Right lung (tissue), 10 donors: ENCODE measurements at places on chromosomes 5 and 9. TPM values are rescaled to one million over a fixed set of nuclear protein-coding genes. Genes with fewer than 3 reads are reported as not detected.

DNA sequence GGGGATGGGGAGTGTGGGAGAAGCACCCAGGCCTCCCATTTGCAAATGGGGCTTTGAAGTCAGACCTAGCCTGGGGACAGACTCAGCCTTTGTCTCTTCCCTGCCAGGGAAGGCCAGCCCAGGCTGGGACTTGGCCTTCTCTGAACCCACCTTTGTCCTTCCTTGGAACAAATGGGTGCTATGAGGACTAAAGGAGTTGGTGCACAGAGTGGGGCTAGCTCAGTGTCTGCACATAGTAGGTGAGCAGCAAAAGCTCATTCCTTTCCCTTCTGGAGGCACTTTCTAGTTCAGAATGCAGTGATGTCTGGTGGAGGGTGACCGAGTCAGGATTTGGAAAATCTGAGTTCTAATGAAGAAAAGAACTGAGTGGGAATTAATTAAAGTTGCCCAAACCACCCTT lies 37.2 kb downstream of the COL27A1 start:
- DNase-seq: no peak

DNA sequence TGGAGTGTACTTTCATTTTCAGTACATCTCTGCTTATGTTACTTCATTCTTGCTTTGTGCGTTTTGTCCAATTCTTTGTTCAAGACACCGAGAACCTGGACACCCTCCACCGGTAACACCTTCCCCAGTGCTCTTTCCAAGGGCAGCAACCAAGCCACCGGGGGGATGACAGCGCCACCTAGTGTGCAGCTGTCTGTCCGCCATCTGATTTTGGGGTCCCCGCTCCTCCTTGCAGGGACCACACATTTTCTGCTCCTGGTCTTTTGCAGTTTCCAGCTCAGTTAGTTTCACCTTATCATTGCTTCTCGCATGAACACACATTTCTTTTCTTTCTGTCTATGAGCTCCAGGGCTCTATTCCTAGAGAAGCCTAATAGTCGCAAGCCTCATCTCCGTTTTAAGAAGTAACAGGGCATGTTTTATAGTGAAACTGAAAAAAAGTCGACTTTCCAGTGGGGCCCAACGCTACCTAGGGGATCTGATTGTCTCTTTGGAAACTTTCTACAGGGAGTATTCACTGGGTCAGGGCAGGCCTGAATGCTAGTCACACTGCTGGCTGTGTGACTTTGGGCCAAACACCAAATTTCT lies 152.1 kb downstream of the FSTL4 start:
- DNase-seq: no peak

DNA sequence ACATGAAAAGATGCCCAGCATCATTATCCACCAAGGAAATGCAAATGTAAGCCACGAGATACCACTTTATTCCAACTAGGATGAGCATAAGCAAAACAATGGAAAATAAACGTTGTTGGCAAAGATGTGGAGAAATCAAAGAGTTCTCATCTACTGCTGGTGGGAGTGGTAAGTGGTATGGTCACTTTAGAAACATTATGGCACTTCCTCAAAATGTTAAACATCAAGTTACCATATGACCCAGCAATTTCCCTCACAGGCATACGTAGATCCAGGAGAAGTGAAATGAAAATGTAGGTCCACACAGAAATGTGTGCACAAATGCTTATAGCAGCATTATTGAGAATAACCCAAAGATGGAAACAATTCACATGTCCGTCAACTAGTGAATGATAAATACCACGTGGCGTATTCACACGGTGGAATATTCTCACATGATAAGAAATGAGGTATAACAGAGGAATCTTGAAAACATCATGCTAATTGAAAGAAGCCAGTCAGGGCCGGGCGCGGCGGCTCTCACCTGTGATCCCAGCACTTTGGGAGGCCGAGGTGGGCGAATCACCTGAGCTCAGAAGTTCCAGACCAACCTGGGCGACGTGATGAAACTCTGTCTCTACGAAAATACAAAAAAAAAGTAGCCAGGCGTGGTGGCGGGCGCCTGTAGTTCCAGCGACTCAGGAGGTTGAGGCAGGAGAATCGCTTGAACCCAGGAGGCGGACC lies 16.4 kb upstream of the FLT4 start:
- DNase-seq: no peak

DNA sequence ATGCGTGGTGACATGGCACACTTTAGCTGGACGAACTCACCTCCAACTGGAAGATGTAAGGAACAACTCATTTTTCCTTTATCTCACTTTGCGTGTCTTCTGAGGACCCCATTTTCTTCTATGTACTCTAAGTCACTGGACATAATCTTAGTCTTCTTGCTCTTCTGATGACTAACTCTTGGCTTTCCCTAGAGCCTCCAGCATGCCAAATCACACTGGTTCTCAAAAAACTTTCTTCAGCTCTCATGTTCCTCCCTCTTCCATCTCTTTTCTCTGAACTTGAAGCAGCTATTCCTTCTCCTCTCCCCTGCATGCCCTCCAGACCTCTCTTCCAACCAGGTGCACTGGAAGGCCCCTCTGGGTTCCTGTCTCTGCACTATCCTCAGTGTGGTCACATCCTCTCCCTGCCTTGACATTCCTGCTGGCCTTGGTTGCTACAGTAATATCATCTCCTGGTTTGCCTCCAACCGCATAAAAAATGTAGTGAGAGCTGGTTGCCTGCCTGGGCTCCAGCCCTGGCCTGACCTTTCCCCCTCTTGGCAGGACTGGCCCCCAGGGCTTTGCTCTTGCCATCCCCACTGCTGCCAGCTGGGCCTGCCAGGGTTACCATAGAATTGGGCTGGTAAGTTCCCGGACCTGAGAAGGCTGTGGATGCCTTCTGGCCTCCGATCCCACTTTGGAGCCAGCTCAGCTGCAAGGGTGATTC lies 44.8 kb upstream of the BNC2 start:
- DNase-seq: no peak

The NPR2 gene
- 40.4 TPM for polyA plus RNA-seq

- no peak for DNase-seq
Observed at GRCh38 chr5:166938071-166938470, 1353.4 kb upstream of the WWC1 start.

- no peak for DNase-seq
Observed at GRCh38 chr5:109573256-109573655, 116.5 kb upstream of the MAN2A1 start.
